C1 segment of cervical spinal cord (tissue), 14 donors: ENCODE measurements at places on chromosomes 2 and 18.
A peak's percentile ranks its signal among the peaks of the same experiment; 100 is the strongest.

DNA sequence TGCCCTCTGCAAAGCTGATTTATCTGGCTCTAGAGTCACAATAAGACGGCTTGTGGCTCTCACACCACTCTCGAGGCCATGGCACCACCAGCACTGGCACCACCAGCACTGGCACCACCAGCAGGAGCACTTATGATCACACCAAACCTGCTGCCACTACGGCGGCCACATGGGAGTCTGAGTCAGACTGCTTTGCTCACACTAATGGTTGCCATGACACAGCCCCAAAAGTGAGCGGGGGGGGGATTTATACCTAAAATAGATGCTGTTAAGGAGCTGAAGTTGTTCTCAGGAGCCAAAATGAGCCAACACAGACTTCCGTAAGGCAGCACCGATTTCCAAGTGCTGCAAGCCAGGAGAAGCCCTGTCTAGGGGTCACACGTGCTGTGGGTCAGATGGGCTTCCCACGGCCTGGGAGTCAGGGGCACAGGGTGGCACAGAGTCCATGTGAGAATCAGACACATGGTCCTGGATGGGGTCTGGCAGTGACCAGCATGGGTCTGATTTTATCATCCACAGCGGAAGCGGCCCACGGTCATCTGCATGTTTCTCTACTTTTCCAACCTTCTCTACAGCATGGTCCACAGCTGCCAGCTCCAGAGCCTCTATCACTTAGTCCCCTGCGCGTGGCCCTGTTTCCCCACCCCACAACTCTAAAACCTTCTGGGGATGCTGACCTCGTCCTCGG is 16.7 kb downstream of the DNMT3A start:
- peak; percentile 56 for DNase-seq

GRCh38 chr18:46856973-46857372 is 60.3 kb downstream of the PIAS2 start:
- peak; percentile 20 for DNase-seq

GRCh38 chr2:182110347-182110746 is 124.7 kb downstream of the PPP1R1C start:
- no peak for DNase-seq

- no peak for DNase-seq
Measured at GRCh38 chr2:128433911-128434550, 115.4 kb upstream of the HS6ST1 start.

GRCh38 chr2:25400169-25400568 is 58.4 kb upstream of the DNMT3A start:
- DNase-seq: no peak

- no peak for DNase-seq
Measured at GRCh38 chr2:148970385-148970784, 68.1 kb upstream of the LYPD6B start.
